Hematopoietic multipotent progenitor cell treated with erythropoietin and hydrocortisone succinate and interleukin-3 and kit ligand, for 8 days (in vitro differentiated cells): ENCODE measurements at places on chromosomes 16 and 17.

DNA sequence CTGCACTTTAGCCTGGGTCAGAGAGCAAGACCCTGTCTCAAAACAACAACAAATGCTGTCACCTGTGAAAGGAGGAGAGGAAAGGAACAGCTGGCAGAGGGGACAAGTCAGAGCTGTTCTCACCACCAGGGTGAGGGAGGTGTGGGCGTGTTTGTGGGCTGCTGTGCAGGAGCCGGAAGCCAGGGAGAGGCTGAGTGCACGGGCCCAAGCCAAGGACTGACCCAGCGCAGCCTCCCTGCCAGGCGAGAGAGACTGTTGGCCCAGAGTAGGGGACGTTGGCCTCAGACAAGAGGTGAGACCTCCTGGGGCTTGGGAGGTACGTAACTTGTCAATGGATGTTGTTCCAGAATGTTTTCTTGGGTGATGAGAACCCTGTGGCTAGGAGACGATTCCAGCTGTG is 10.7 kb downstream of the SPNS2 start:
- no peak for DNase-seq

DNA sequence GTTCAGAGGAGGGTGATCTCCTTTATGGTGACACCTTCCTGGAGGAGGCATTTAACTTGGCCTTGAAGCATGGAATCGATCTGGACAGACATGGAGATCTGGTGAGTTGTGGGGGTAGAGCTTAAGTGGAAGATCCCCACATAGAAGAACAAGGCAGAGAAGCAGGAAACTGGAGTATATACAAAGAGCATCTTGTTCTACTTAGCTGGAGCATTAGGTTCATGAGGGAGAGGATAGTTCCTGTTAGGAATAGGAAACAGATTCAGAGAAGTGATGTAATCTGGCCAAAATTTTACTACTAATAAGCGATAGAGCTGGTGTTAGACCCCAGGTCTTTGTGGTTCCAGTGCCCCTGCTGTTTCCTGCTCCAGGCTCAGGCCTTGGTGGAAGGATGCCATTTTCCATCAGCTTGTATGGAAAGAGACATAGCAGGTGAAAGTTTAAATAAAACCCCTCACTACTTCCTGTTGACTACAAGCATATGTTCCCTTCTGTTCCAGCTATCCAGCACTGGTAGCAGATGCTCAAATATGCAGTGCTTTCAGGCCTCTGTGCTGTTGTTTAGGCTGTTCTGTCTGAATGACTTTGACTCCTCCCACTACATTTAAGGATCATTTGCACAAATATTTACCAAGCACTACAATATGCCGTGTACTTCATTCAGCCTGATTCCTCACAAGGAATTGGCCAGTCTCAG is 9.4 kb downstream of the RPAIN start:
- DNase-seq: no peak

GRCh38 chr17:1958134-1958881 is 66.8 kb downstream of the RTN4RL1 start:
- no peak for DNase-seq

GRCh38 chr17:74135391-74136167 is 67.9 kb upstream of the RPL38 start:
- no peak for DNase-seq

GRCh38 chr16:15899538-15900100 is 11.2 kb upstream of the CEP20 start:
- DNase-seq: no peak
